ENCODE measurements at places on chromosomes 1 and 21.

GRCh38 chr1:56070601-56071000, 508.8 kb downstream of the PLPP3 start:
- DNase-seq, result no peak

DNA sequence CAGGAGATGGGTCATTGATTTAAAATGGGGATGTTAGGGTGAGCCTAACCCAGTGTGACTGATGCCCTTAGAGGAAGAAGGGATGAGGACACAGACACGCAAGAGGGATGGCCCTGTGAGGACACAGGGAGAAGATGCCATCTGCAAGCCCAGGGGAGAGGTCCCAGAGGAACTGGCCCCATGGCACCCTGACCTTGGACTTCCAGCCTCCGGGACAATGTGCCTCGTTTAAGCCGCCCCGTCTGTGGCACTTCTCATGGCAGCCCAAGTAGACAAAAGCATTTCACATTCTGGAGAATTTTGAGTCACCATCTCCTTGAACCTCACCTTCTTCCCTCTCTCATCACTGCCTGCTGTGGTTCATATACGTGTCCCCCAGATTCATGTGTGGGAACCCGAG, 20.1 kb upstream of the PCBP3 start:
- no peak for DNase-seq

DNA sequence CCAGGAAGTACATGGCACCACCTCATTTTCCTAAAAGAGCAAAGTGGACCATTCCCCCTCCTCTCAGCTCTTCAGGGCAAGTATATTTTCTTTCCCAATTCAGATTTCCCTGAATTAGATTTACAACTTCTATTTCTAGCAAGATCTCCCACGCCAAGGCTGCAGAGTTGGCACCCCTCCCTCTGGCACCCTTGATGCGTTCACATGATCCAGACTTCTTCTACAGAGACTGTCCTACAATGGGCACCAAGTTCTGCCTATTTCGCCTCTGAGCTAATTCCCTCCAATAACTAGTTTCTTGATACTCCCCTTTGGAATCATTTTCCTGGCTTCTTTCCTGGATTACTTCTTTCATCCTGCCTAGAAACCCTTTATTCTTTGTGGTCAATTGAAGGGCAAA, 122.0 kb downstream of the CDC7 start:
- DNase-seq, result no peak

- no peak for DNase-seq
Observed at GRCh38 chr1:7606096-7606495, 165.0 kb upstream of the VAMP3 start.

DNA sequence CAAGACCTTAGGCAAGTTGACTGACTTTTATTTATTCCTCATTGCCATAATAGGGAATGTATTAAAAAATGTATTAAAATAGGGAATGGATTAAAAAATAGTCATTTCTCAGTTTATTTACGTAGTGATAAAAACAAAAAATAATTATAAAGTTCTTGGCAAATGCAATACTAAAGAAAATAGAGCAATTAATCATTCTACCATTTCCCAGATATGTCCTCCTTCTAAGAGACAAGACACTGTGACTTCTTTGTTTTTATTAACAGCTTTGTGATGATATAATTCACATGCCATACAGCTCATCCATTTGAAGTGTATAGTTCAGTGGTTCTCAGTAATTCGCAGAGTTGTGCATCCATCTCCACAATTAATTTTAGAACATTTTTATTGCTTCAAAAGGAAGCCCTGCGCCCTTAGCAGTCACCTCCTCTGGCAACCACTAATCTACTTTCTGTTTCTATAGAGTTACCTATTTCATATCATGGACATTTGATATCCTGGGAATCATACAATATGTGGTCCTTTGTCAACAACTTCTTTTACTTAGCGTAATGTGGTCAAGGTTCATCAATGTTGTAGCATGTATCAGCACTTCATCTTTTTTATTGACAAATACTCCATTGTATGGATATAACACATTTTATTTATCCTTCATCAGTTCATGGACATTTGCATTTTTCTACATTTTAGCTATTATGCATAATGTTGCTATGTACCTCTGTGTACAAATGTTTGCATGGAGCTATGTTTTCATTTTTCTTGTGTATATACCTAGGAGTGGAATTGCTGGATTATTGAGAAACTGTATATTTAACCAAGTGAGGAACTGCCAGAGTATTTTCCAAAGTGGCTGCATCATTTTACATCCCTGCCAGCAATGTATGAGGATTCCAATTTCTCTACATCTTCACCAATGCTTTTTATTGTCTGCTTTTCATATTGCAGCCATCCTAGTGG, 5.6 kb downstream of the TBX19 start:
- no peak for DNase-seq

DNA sequence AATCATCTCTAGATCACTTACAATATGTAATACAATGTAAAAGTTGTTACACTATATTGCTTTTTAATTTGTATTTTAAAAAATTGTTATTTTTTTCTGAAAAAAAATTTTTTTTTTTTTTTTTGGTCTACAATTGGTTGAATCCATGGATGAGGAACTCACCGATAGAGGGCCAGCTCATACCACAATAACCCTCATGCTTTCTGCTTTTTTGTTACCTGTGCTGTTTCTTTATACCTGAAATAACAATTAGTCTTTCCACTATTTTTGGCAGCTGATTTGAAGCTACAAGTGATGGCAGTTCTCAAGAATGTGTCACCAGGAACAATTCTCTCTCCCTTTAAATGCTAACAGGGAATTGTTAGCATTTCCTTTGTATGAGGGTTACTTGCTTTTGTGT, 12.0 kb downstream of the SMG7 start:
- no peak for DNase-seq
